Large intestine (tissue), 12 donors: ENCODE measurements at places on chromosomes 7 and 10. TPM values are rescaled to one million over a fixed set of nuclear protein-coding genes. Genes with fewer than 3 reads are reported as not detected.

DNA sequence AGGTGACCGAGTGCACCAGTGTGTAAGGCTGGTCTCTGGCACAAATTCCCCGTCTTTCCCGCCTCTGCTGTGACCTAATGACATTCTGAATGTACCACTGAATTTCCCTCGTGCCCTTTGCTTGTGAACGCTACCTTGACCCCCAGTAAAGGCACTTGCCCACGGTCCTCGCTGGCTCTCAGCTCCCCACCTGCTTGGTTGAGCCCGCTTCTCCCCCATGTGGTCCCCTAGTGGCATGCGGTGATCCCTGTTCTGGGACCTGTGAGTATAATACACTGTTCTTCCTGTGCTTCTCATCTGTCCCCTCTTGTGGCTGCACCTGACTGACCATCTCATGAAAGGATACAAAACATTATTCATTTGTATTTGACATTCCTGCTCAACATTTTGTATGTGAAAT, 495.7 kb downstream of the INHBA start:
- DNase-seq, result no peak

DNA sequence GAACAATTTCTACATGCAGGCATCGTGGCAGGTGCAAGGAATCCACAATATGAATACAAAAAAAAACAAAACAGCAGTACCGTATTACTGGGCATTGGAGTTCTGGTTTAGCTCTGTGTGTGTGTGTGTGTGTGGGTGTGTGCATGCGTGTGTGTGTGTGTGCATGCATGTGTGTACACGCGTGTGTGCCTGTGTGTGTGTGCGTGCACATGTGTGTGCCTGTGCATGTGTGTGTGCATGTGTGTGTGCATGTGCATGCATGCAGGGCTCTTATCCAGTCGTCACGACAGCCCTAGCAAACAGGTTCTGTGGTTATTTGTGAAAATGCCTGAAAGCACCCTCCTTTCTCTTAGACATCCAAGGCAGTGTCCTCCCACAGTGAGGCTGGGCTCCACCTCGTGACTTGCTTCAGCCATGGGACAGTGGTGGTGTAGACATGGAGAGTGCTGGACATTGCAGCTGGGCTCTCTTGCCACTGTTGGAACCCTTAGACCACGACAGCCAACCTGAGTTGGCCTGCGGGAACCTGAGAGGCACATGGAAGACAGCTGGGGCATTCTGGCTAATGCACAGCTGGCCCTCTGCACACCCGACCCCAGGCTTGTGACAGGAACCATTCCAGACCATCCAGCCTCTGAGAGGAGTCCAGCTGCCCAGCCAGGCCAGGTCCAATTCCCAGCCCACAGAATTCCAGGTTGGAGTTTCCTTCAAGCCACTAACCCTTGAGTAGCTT, 173.4 kb upstream of the SHH start:
- DNase-seq, result no peak

- DNase-seq, result no peak
Observed at GRCh38 chr7:49800031-49800430, 26.6 kb downstream of the VWC2 start.

- peak; percentile 76 for DNase-seq
Observed at GRCh38 chr7:2451171-2452073, 24.8 kb downstream of the GRIFIN start.

The SLC13A1 gene
- polyA plus RNA-seq, result 1.7 TPM
